ACHN (cell line): ENCODE measurements at places on chromosomes 16 and 17.
A peak's percentile ranks its signal among the peaks of the same experiment; 100 is the strongest.

- peak; percentile 69 for DNase-seq
These were observed 18.0 kb upstream of the SLC16A5 start for GRCh38 chr17:75069783-75070182.

DNA sequence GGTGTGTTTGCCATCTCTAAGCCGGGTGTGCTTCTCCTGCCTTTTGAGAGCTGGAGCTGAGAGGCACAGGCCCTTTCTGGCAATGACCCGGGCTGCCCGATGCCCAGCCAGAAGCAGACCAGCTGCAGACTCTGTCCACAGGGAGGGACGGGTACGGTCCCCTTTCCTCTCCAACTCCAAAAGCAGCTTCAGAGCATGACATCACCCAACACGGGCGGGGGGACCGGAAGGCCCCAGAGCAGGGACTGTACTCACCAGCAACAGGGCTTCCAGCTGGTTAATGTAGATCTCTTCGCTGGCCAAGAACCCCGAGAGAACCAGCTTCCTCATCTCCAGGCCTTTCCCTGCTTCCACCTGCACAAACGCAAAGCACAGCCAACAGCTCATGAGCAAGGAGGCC, 79.4 kb downstream of the ABR start:
- no peak for DNase-seq

DNA sequence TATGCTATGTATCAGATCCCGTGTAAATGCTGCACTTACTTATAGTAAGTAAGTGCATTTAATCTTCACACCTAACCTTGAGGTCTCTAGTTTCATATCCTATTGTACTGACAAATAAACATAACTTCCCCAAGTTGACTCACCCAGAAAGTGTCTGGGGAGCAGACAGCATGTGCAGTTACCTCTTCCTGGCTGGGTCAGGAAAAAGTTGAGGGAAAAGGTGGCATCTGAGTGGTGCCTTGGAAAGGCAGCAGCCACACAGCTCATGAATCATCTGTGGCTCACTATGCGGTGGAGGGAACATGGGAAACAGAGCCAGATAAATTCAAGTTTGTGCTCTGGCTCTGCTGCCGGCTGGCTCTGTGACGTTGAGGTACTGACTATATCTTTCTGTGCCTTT, 382.0 kb upstream of the DYNLRB2 start:
- DNase-seq = peak; percentile 28

DNA sequence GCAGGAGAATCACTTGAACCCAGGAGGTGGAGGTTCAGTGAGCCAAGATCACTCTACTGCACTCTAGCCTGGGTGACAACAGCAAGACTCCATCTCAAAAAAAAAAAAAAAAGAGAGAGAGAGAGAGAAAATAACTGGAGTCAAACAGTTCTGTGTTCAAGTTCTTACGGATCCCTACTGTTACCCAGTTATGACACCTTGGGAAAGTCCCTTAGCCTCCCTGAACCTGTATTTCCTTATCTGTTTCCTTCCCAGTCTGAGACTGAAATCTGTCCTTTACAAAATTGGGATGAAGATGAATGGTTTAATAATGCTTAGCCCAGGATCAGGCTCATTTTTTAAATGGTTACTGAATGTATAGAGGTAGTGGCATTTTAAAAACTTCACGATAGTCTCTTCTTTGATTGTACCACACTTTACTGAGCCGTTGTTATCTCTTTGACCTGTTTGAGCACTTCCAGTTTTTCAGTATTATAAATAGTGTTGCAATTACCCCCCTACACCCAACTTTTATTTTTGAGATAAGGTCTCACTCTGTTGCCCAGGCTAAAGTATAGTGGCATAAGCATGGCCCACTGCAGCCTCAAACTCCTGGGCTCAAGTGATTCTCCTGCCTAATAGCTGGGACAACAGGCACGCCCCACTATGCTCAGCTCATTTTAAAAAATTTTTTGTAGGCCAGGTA, 17.1 kb downstream of the ZNF768 start:
- DNase-seq = no peak

DNA sequence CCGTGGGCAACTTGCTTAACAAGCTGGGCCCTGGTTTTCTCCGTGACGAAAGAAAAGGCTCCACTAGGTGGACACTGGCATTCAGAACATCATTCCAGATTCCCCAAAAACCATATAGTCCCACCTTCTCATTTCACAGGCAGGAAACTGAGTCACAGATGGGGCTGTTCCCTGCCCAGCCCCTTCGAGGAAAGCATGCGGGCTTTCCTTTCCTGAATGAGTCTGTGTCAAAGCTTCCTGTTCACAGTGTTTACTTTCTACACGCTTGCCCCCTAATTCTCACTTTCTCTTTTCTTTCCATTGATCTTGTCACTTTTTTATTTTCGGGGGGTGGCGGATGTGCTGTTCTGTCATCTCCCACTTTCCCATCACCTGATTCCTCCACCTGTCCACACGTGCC, 10.3 kb upstream of the LGALS9 start:
- DNase-seq = no peak

DNA sequence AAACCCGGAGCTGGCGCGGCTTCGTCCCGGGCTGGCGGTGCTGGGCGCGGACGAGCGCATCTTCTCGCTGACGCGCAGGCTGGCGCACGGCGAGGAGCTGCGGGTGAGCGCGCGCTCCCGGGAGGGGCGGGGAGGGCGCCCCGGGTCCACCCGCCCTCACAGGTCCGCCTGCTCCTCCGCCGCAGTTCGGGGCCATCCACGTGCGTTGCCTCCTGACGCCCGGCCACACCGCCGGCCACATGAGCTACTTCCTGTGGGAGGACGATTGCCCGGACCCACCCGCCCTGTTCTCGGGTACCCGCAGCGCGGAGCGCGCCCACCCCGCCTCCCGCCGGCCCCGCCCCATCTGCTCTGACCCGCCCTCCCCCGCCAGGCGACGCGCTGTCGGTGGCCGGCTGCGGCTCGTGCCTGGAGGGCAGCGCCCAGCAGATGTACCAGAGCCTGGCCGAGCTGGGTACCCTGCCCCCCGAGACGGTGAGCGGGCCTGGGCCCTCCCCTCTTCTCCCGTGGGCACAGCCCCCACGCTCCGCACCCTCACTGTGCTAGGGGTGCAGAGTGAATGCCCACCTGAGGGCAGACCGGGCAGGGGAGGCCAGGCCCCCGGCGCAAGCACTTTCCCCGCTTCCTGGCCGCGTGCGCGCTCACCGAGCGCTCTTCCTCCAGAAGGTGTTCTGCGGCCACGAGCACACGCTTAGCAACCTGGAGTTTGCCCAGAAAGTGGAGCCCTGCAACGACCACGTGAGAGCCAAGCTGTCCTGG, 1.4 kb downstream of the HAGHL start:
- peak; percentile 91 for DNase-seq

DNA sequence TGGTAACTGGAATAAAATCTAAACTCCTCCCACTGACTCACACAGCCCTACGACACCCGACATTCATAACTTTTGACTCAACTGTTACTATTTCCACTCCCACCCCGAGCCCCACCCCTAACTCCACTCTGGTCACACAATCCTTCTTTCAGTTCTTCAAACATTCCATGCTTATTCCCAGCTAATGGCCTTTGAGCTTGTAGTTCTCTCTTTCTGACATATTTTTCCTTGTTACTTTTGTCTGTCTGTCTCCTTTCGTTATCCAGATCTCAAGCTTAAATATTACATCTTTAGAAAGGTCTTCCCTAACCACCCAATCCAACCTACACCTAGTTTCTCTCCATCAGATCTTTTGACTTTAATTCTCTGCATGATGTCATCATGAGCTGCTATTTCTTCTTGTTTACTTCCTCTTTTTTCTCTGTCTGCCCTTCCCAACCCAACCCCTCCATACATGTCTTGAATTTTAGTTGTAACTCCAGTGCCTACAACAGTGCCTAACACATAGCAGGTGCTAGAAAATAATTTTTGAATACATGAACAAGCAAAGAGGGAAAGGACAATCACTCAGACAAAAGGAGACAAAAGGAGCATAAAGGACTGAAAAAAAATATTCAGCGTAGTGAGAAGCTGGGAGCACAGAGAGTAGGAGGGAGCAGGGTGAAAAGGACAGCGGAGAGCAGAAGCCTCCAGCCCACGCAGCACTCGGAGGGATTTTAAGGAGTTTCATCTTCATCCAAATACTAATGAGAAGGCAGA, 65.2 kb upstream of the SMIM36 start:
- no peak for DNase-seq

GRCh38 chr16:69084289-69084688, 21.2 kb upstream of the HAS3 start:
- no peak for DNase-seq

DNA sequence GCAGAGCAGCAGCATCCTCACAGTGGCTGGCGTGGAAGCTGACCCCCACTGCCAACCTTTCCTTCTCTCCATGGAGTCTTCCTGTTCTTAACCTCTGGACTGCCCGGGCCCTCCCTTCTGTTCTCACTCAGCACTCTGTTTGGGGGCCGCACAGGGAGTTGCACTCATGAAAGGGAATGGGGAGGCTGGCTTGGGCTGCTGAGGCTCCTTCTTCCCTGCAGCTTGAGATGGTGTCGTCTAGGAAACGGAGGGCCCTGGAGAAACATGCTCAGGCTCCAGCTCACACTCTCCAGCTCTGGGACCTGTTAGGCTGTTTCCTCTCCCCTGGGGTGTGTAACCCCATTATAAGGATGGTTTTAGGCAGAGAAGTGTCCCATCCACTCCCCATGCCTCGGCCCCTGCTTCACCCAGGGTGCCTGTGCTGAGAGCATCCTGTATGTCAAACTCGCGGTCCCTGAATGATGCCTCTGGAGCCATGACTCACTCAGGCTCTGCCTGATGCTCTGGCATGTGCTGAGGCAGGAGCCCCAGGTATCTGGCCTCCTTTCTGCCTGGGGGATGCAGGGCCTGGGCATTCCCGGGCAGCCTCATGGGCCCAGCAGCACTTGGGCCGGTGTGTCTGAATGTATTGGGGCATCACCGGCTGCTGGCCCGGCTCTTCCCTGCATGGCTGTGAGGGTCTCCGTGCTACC, 18.9 kb downstream of the TMEM94 start:
- DNase-seq = no peak

- DNase-seq = peak; percentile 77
These were observed 104.4 kb downstream of the CMIP start for GRCh38 chr16:81548876-81549546.

- peak; percentile 29 for DNase-seq
These were observed 28.8 kb downstream of the DYNLRB2 start for GRCh38 chr16:80569440-80570105.

GRCh38 chr16:48810803-48811453, 200.9 kb upstream of the N4BP1 start:
- no peak for DNase-seq

- no peak for DNase-seq
These were observed 27.3 kb downstream of the KDM8 start for GRCh38 chr16:27230562-27231001.

DNA sequence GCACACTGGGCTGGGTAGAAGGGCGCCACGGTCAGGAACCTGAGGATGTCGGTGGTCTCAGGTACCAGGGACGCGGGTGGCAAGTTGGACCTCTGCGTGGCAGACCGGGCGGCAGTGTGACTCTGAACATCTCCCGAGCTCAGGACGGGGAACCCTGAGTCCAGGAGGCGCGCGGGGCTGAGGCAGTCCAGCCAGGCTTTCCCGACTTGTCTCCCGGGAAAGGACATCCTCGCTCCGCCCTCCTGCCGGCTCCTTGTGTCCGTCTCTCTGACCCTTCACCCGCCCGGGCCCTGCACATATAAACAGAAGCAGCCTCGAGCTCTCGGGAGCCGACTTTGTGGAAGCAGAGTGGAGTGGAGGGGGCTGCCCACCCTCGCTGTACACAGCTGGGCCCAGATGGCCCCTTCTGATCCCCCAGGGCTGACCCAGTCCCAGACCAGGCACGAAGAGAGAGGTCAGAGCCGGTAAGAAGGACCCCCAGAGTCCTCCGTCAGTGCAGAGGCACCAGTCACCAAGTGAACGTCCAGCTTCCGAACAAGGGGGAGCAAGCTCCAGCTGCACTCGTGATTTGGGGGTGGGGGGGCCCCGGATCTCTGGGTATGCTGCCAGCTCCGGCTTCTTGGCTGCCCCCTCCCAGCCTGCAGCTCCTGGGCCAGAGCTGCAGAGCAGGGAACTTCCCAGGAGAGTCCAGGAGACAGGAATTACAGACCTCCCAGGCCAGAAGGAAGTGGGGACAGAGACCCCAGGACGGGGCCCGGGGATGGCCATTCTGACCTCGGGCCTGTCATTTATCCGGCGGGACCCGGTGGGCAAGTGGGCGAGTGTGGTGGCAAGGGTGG, 8.5 kb upstream of the P2RX1 start:
- DNase-seq = no peak

- DNase-seq = no peak
These were observed 127.6 kb downstream of the ABCC6 start for GRCh38 chr16:16095646-16096045.

DNA sequence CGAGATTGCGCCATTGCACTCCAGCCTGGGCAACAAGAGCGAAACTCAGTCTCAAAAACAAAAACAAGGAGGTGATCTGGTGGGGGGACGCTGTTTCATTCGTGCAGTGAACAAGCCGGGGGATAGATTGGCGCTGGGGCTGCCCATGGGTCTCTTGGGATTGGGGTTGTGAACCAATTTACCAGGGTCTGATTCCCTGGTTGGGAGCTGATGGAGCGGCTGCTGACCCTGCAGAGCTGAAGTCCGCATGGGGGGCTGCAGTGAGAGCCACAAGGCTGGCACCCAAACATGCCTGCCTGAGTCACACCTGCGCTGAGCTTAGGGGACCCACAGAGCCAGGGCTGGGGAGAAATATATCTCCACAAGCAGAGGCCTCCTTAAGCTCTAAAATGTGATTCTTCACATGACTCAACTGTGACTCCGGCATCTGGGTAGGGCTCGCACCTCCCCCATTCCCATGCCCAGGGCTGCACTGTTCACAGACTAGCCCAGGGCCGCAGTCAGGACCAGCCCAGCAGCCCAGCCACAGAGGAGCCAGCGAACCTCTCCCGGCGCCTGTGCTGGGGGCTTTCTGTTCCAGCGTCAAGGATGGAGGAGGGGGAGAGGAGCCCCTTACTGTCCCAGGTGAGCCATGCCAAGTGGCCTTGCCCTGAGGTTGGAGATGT, 5.0 kb downstream of the TSPAN10 start:
- DNase-seq = peak; percentile 63

- DNase-seq = no peak
These were observed 11.8 kb downstream of the RFFL start for GRCh38 chr17:35051579-35052240.

DNA sequence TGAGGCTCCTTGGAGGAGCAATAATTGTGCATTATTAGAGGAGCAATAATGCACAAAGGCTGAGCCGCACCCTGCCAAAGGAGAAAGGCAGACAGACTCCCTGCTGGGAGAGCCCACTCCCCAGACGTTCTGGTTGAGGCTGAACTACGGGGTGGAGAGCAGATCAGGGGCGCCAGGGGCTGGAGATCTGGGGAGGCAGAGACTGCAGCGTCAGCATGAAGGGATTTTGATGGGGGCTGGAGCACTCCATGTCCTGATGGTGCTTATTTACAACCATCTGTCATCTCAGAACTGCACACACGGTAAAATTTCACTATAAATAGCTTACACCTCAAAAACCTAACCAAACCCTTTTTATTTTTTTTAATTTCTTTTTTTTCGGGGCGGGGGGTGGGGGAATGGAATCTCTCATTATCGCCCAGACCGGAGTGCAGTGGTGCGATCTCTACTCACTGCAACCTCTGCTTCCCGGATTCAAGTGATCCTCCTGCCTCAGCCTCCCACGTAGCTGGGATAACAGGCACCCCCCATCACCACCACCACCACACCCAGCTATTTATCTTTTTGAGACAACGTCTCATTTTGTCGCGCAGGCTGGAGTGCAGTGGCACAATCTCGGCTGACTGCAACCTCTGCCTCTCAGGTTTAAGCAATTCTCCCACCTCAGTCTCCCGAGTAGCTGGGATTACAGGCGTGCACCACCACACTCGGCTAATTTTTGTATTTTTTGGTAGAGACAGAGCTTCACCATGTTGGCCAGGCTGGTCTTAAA, 4.3 kb upstream of the C16orf95 start:
- no peak for DNase-seq
